ENCODE measurements at places on chromosomes 1 and 21.

GRCh38 chr1:160705742-160706141 is 5.9 kb downstream of the CD48 start:
- no peak for DNase-seq

DNA sequence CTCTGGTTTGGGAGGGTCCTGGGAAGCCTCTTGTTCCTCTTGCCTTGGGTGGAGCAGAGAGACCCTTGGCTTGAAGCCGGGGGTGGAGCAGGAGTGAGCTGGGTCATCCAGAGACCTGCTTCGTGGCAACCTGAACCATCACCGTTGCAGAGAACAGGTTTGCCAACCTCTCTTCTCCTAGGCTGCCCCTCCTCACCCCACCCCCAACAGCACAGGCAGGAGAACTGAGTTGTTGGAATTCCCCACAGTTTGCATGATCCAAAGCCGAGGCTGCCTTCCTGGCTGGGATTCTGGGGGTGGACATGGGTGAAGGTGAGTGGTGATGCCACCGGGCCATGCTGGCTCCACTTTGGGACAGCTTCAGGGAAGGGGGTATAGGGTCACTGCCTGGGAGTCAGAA is 2.2 kb downstream of the WNT4 start:
- no peak for DNase-seq

DNA sequence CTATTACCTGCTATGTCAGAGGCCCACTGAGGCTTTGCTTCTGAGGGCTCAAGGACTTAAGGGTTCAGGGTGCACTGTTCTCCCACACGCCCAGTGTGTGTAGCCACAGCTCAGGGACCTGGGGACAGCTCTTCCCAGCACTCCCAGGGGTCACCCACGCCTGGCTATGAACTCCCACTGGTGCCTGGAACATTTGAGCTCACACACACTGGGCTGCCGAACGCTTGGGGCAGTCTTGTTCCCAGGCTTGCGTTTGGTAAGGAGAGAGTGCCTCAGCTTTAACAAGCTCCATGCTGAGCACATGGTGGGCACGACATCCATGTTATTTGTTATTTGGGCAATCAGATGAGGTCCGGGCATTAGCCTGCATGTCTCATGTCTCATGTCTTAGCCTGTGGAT is 37.6 kb downstream of the STUM start:
- DNase-seq: no peak

- peak; percentile 61 for DNase-seq
These were observed 2.1 kb downstream of the ADGRL2 start for GRCh38 chr1:81802707-81803430.

DNA sequence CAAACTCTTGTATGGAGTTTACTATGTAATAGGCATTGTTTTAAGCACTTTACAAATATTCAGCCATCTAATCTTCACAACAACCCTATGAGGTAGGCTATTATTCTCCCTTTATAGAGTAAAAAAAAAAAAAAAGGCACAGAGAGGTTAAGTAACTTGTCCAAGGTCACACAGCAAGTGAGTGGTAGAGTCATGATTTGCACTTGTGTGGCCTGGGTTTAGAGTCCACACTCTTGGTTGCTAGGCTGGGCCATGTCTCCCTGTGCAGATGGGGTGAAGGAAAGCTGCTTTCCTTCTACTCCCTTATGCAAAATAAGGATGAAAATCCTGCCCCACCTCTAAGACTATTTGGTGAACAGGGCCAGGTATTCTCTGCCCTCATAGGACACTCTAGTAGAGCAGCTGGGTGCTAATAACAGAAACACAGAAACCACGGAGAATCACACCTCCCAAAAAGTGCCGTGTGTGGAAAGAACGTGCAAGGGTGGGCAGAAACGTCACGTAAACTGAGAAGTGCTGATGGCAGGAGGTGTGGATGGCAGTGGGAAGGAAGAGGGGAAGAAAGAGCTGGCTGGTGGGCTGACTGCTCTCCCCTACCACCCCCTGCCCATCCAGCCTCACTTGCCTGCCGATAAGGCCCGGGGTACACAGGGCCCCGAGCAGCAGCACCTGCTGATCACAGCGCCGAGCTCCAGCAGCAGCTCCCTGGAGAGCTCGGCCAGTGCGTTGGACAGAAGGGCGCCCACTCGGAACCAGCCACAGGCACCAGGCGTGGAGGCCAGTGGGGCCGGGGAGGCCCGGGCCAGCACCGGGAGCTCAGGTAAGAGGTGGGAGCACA is 28.3 kb upstream of the VPS13D start:
- no peak for DNase-seq

GRCh38 chr21:24290151-24290833 is 1317.0 kb downstream of the MRPL39 start:
- no peak for DNase-seq

DNA sequence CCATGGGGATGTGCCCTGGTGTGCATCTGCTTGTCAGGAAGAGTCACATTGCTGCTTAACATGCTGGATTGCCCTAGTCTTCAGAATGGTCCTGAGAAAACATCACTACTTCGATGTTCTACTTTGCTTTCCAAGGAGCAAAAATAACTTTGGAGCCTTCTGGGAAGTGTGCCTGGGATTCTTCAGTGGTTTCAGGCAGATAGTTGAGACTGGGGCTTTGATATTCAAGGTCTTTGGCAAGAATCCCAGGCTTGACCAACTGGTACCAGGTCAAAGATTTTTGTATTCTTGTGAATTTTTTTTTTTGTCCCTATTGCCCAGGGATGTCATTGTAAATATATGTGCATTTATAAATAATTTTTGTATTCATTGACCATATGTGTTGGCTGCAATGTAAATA is 51.4 kb downstream of the LRIG2 start:
- DNase-seq: no peak

GRCh38 chr21:33731447-33731846 is 89.1 kb downstream of the ITSN1 start:
- no peak for DNase-seq

GRCh38 chr1:187445066-187445465 is 616.3 kb downstream of the PLA2G4A start:
- DNase-seq: no peak

GRCh38 chr1:163071405-163072255 is 2.5 kb downstream of the RGS4 start:
- DNase-seq: peak; percentile 88

DNA sequence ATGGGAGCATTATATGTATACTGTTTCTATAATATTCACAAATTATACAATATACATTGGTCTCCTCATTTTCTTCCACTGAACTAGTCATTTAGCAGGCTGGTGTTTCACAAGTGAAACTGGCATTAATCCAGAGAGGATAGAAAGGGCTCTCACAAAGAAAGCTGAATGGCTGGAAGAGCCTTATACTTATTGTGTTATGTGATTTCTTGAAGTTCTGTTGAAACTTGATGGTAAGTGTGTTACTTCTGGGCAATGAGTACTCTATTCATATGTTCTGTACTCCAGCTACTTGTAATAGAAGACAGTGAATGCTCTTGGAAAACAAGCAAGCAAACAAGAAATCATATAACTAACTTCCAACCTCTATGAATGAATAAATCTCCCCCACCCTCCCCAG is 14.9 kb downstream of the STX12 start:
- peak; percentile 87 for DNase-seq

- peak; percentile 18 for DNase-seq
These were observed 22.2 kb downstream of the NIPAL3 start for GRCh38 chr1:24437631-24438396.

- DNase-seq: no peak
These were observed 21.1 kb upstream of the CDC42 start for GRCh38 chr1:22031214-22031962.

DNA sequence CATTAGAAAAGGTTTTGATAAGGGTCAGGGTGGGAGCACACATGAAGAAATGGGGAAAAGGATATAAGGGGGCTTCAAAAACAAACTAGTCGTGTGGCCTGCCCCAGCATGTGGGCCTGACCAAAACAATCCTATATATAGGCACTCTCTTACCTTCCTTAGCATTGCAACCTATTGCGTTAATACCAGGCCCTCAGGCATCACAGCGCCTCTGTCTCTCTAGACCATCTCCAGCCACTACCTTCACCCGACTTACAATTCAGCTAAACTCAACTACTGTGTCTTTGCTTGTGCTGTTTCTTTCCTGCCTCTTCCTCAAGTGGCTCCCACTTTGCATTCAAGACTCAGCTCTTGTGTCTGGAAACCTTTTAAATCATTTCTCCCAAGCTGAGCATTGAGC is 47.0 kb upstream of the GJA5 start:
- DNase-seq: no peak

DNA sequence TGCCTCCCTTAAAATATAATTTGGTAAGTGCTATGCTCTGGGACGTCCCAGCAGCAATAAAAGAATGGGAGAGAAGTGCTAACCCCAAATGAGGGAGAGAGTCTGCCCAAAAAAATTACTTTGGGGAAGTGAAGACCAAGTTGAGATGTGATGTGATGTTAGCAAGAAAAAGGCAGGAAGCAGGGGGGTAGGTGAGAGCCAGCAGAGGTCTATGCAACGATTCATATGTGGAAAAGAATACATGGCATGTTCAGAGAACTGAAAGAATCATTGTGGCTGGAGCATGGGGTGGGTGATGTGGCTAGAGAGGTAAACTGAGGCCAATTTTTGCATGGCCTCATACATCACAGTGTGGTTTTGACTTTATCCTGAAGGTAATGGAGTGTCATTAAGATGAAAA is 5.6 kb upstream of the CTPS1 start:
- no peak for DNase-seq

DNA sequence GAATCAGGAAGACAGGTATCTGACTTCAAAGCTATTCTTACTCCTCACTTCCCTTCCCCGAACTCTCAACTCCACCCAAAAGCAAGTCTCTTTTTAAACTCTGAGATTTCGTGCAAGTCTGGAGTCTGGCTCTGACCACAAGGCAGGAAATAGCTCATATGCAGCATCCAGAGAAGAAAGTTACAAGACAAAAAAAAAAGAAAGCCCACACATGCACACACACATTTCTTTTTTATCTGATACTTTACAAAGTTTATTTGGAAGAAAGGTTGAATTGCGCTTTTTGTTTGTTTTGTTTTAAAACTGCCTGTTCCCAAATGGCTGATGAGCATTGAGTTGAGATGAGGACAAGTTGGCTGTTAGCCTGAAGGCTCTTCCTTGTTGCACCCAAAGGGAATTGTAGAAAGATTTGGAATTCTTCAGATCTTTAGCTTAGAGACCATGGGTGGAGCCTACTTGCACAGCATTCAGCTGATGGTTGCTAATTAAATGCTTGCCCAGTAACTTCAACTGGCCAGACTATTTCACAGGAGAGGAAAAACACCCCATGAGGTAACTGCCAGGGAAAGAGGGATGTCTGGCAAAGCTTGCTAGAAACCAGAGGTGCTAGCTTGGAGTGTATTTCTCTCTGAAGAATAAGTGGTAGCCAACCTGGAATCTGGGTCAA is 490.3 kb downstream of the TTLL7 start:
- peak; percentile 30 for DNase-seq

DNA sequence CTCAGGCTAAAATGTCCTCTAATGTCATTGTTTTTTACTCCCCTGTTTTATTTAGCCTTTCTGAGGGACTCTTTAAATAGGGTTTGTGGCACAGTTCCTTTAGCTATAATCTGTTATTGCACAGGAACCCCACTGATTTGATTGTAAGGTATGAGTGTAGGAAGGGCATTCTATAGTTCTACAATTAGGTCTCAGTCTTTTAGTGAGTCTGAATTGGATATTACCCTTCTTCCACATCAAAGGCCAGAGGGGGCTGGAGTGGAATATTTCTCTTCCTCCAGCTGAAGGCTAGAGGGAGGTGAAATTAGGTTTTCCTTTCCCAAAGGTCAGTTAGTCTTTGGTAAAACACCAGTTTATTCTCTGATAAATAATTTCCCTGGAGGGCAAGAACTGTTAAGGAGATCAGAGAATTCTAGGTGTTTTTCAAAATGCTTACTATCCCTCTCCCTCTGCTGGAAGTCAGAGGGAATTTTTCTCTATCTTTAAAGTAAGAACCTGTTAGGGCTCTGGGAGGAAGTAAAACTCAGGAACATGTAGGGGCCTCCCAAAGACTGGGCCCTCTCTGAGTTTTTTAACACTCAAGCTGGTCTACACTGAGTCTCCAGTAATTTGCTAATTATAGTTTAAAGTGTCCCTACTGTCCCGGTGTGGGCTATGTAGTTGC is 176.3 kb upstream of the ZNHIT6 start:
- peak; percentile 23 for DNase-seq
